ENCODE measurements at places on chromosomes 2 and 18. TPM values are rescaled to one million over a fixed set of nuclear protein-coding genes. Genes with fewer than 3 reads are reported as not detected.

Gene RUFY4
- 0.29 TPM for total RNA-seq

Gene ABCG5
- 0.18 TPM for total RNA-seq

Gene TMEM200C
- total RNA-seq, result 2.9 TPM

Gene DGKD
- 32.5 TPM for total RNA-seq

Gene DSC3
- total RNA-seq, result 1.6 TPM

Gene TMEFF2
- 7.0 TPM for total RNA-seq

Gene GTF2A1L
- 3.9 TPM for total RNA-seq

Gene XDH
- 0.06 TPM for total RNA-seq

Gene DHRS9
- 1.1 TPM for total RNA-seq

Gene LOXHD1
- 2.2 TPM for total RNA-seq

Gene SLC11A1
- 15.5 TPM for total RNA-seq

Gene CPLX4
- total RNA-seq, result not detected

Gene ATOH8
- 24.5 TPM for total RNA-seq

Gene C2orf74
- 8.2 TPM for total RNA-seq

Gene TEX44
- not detected for total RNA-seq

Gene CRYGD
- total RNA-seq, result not detected

Gene IKZF2
- 13.5 TPM for total RNA-seq

Gene MC4R
- not detected for total RNA-seq

Gene SLC66A2
- total RNA-seq, result 34.2 TPM

Gene PLEK
- 7.6 TPM for total RNA-seq

Gene LYG2
- total RNA-seq, result not detected

Gene ANKRD44
- 44.1 TPM for total RNA-seq

Gene TMEM17
- total RNA-seq, result 4.3 TPM

Gene SCYGR4
- not detected for total RNA-seq

Gene EVX2
- not detected for total RNA-seq

Gene GALNT14
- total RNA-seq, result 31.4 TPM

Gene SERPINB12
- total RNA-seq, result not detected

Gene GYPC
- total RNA-seq, result 113 TPM

Gene MAP3K19
- 0.12 TPM for total RNA-seq

Gene REG3G
- not detected for total RNA-seq

Gene SPATA3
- not detected for total RNA-seq

Gene SLC9A4
- total RNA-seq, result 12.9 TPM

Gene CYP27C1
- total RNA-seq, result 7.6 TPM

Gene UBE2E3
- total RNA-seq, result 152 TPM

Gene FRZB
- total RNA-seq, result 7.8 TPM

Gene MYO3B
- total RNA-seq, result 13.5 TPM

Gene UGT1A6
- 3.4 TPM for total RNA-seq

Gene ACADL
- total RNA-seq, result 16.1 TPM

Gene DUSP19
- 6.4 TPM for total RNA-seq

Gene BUB1
- total RNA-seq, result 20.3 TPM

Gene HOXD8
- total RNA-seq, result 69.9 TPM

Gene GALNT5
- 0.70 TPM for total RNA-seq

Gene WNT10A
- total RNA-seq, result 2.0 TPM

Gene LYPD6B
- 13.0 TPM for total RNA-seq

Gene DLX1
- total RNA-seq, result 0.23 TPM

Gene SULT1C4
- total RNA-seq, result 55.4 TPM

Gene CFAP221
- total RNA-seq, result 15.8 TPM

Gene CACNB4
- 15.1 TPM for total RNA-seq

Gene ERBB4
- 104 TPM for total RNA-seq

Gene ADRA2B
- 4.6 TPM for total RNA-seq

Gene CBLN2
- 2.3 TPM for total RNA-seq

Gene CD8B2
- total RNA-seq, result 0.06 TPM

Gene MC5R
- 0.47 TPM for total RNA-seq
